ENCODE measurements at places on chromosomes 2 and 18. TPM values are rescaled to one million over a fixed set of nuclear protein-coding genes. Genes with fewer than 3 reads are reported as not detected.
A peak's percentile ranks its signal among the peaks of the same experiment; 100 is the strongest.

DNA sequence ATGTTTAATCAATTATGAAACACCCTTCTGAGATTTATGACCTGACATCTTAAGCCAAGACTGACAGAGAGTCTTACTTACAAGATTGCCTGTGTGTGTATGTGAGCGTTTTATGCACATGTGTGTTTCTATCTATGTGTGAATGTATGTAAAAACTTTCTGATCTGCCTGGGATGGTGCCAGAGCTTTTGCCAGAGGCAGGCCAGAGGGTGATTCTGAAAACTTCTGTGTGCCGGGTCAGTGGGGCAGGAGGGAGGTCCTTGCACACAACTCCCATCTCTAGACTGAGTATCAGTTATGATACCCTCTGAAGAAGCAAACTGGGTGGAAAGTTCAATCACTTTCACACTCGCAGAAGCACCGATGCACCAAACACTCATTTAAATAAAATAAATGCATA lies 335.0 kb upstream of the NT5C1B start:
- H3K4me1 ChIP-seq, result no peaks in the 10 kb centered on the region
- H3K27me3 ChIP-seq, result no peaks in the 10 kb centered on the region
- H3K4me3 ChIP-seq, result no peak overlapping the region
- no peak for DNase-seq
- H3K27ac ChIP-seq, result no peak overlapping the region
- no peaks in the 10 kb centered on the region for H3K36me3 ChIP-seq

DNA sequence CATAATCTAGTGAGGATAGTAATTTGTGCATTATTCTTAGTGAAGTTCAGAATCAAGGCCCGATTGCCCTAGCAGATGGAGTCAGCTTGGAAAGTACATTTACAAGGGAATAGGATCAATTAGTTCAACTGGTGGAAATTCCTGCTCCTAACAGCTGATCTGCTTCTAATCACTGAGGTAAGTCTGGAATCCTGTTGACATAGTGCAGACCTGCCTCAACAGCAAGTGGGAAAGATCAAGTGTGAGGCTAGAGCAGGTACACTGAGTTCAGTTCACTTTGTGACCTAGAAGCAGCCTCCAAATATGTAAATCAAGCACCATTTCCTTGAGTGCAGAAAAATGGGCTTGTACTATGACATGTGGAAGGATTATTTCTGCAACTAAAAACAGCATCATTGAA lies 111.2 kb upstream of the NOSTRIN start:
- H3K27ac ChIP-seq, result no peak overlapping the region
- no peaks in the 10 kb centered on the region for H3K4me1 ChIP-seq
- H3K36me3 ChIP-seq, result peaks cover 18% of the 10 kb centered on the region
- H3K4me3 ChIP-seq, result no peak overlapping the region

DNA sequence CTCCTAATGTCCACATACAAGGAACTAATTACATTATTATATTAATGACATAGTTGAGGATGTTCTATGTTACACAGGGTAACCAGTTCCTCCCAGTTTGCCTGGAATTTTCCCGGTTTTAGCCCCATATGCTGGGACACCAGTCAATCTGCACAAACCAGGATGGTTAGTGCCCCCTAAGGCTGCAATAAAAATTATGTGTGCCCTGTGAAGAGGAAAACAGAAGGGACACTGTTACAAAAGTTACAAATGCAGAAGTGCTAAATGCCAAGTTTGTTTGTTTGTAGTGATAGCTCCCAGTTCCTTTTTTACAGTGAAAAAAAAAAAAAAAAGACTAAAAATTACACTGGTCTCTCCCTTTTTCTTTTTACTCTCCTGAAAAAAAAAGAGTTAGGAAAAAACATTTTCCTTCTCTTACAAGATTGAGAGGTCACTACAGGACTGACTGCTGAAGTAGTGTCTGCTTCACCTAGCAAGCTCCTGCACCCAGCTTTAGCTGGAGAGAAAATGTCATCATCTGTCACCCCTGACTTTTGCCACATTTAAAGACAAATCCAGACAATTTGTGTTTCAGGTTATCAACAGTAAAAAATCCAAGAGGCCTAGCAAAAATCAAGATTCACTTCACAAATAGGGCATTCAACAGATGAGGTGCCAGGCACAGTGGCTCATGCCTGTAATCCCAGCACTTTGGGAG lies 3.2 kb downstream of the ANKRD44 start:
- H3K27ac ChIP-seq, result peak overlapping the region; percentile 95
- H3K4me3 ChIP-seq, result peak overlapping the region; percentile 95
- no peak for DNase-seq
- H3K36me3 ChIP-seq, result peaks cover 21% of the 10 kb centered on the region

DNA sequence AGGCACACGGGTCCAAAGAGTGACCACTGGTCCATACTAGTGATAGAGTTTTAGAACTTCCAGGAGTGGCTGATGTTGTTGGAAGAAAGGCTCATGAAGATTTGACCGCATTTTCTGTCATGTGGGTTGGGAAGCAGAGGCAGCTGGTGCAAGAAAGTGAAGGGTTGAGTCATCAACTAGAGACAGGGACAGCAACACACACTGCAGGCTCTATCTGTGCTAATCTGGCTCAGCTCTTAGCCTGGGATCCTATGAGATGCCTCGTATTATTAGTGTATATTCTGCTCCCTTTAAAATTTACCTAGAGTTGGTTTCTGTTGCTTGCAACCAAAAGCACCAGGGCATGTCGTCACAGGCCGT lies 2.5 kb upstream of the SH3RF3 start:
- H3K27ac ChIP-seq, result no peak overlapping the region
- H3K4me1 ChIP-seq, result peaks cover 15% of the 10 kb centered on the region
- H3K36me3 ChIP-seq, result no peaks in the 10 kb centered on the region
- no peak for DNase-seq

GRCh38 chr2:12871694-12872315 lies 155.1 kb downstream of the TRIB2 start:
- no peaks in the 10 kb centered on the region for H3K4me1 ChIP-seq
- H3K27ac ChIP-seq, result no peak overlapping the region
- no peaks in the 10 kb centered on the region for H3K36me3 ChIP-seq

- H3K27ac ChIP-seq, result no peak overlapping the region
- H3K4me3 ChIP-seq, result no peak overlapping the region
- H3K36me3 ChIP-seq, result no peaks in the 10 kb centered on the region
Observed at GRCh38 chr2:50674876-50675275, 357.1 kb downstream of the NRXN1 start.

- H3K4me1 ChIP-seq, result peaks cover 15% of the 10 kb centered on the region
- no peaks in the 10 kb centered on the region for H3K36me3 ChIP-seq
- H3K27me3 ChIP-seq, result peaks cover 46% of the 10 kb centered on the region
- H3K4me3 ChIP-seq, result no peak overlapping the region
Observed at GRCh38 chr2:5694306-5694705, 2.1 kb downstream of the SOX11 start.

GRCh38 chr2:20994130-20994529 lies 49.7 kb downstream of the APOB start:
- H3K27me3 ChIP-seq, result no peaks in the 10 kb centered on the region
- no peaks in the 10 kb centered on the region for H3K4me1 ChIP-seq
- H3K4me3 ChIP-seq, result no peak overlapping the region
- DNase-seq, result no peak
- H3K27ac ChIP-seq, result no peak overlapping the region

DNA sequence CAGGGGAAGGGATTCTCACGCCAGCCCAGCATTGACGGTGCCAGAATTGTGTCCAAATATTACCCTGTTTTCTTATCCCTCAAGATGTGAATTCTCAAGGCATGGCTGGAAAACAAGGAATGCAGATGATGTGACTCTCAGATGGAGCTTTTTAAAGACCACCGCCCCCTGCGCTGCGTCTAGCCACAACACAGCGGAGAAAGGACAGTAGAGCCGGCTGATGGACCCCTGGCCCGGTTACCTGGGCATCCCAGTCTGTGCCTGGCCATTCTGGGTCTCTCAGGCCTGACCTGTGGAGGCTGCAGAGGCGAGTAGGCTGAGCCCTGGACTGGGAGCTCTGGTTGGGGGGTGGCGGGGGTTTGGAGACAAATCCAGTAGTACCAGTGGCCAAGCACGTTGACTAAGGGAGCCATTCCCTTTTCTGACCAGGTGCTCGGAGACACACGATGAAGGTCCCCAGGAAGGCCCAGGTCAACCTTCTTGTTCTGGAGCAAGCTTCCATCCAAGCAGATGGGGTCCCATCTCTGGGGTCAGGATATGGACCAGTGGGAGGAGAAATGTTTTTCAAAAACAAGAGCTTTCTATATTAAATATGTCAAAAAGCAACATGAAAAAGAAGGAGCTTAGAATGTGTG lies 5.3 kb downstream of the CAPN13 start:
- peaks cover 10% of the 10 kb centered on the region for H3K4me1 ChIP-seq
- H3K36me3 ChIP-seq, result no peaks in the 10 kb centered on the region
- H3K27me3 ChIP-seq, result peaks cover 5% of the 10 kb centered on the region
- no peak for DNase-seq
- no peak overlapping the region for H3K4me3 ChIP-seq
- H3K27ac ChIP-seq, result no peak overlapping the region

- no peaks in the 10 kb centered on the region for H3K4me1 ChIP-seq
- no peaks in the 10 kb centered on the region for H3K36me3 ChIP-seq
- no peak for DNase-seq
- no peak overlapping the region for H3K27ac ChIP-seq
- no peaks in the 10 kb centered on the region for H3K27me3 ChIP-seq
- no peak overlapping the region for H3K4me3 ChIP-seq
Observed at GRCh38 chr18:31162419-31162793, 250 bp downstream of the DSC1 start.

GRCh38 chr2:232088771-232089170 lies 127.3 kb downstream of the DIS3L2 start:
- H3K36me3 ChIP-seq, result peaks cover 53% of the 10 kb centered on the region
- H3K4me3 ChIP-seq, result no peak overlapping the region
- no peak for DNase-seq
- peaks cover 2% of the 10 kb centered on the region for H3K4me1 ChIP-seq
- H3K27me3 ChIP-seq, result no peaks in the 10 kb centered on the region
- H3K27ac ChIP-seq, result no peak overlapping the region

DNA sequence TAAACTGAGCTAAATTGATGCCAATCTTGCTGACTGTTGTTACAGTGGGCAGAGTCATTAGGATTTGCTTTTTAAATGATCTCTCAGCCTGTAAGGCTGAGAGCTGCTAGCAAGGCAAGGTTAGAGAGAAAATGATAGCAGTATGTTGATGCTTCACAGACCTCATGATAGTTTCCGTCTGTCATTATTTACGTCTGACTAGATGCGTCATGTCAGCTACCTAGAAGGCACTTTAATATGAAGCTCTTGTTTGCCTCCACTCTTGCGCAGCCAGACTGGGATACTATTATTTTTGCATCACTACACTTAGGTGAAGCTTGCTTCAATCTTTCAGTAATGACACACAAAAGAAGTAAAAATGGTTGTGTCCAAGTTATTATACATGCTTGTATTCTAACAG lies 313.8 kb downstream of the LNPK start:
- no peak overlapping the region for H3K27ac ChIP-seq
- no peak overlapping the region for H3K4me3 ChIP-seq
- no peaks in the 10 kb centered on the region for H3K4me1 ChIP-seq
- H3K36me3 ChIP-seq, result no peaks in the 10 kb centered on the region

GRCh38 chr18:49094979-49095632 lies 144.3 kb upstream of the SMAD7 start:
- H3K27ac ChIP-seq, result no peak overlapping the region
- H3K36me3 ChIP-seq, result peaks cover 54% of the 10 kb centered on the region
- no peaks in the 10 kb centered on the region for H3K27me3 ChIP-seq
- H3K4me3 ChIP-seq, result no peak overlapping the region
- no peaks in the 10 kb centered on the region for H3K4me1 ChIP-seq

DNA sequence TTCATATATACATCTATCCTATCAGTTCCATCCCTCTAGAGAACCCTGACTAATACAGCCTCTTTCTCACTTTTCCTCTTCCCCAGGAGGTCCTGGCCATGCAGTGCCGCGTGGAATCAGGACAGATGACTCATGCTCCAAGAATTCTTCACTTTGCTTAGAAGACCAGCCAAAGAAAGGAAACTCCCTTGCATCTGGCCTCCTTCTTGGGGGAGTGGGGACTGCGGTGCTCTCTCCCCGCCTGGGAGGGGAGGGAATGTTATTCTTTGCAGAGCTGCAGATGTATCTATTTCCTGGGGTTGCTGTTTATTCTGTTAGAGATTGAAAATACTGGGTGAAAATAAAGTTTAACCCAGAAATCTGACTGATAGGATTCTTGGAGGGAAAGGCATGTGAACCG lies 111.5 kb upstream of the SH3BP4 start:
- DNase-seq, result no peak
- no peaks in the 10 kb centered on the region for H3K36me3 ChIP-seq
- H3K4me1 ChIP-seq, result no peaks in the 10 kb centered on the region
- no peak overlapping the region for H3K4me3 ChIP-seq

GRCh38 chr2:950080-950966 lies at the start of gene SNTG2:
Gene SNTG2, plus strand, starts transcription at chr2:950849. Its CDS starts 148 bp downstream, at chr2:950997.
- peaks cover 19% of the 10 kb centered on the region for H3K27me3 ChIP-seq
- H3K4me1 ChIP-seq, result peaks cover 22% of the 10 kb centered on the region

DNA sequence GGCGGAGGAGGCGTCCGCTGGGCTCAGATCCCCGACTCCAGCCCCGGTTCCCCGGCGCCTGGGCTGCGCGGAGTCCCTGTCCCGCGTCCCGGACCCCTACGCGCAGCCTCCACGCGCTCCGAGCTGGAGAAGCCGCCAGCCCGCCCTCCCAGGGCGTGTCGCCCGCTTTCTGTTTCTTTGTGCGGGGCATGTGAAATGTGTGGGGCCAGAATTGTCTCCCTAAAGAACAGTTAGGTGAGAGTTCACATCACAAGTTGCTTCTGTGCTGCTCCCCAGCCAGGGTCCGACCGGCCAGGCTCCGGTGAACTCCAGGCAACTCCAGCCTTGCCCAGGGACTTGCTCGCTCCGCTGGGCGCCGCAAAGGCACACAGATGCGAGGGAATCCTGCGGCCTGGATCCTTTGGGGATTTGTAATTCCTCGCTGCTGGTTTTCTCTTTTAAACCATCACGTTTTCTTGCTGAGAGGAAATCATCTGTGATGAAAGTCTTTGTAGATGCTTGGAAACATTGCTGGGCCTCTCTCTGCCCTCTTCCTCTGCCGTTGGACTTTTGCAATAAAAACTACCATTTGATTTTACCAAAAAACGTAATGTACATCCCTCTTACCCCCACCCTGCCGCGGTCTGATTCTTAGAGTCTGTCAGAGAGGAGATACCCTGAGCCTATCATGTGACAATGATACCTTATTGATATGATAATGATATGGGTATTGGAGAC lies 631 bp downstream of the GYPC start:
- H3K4me3 ChIP-seq, result peak overlapping the region; percentile 94
- no peaks in the 10 kb centered on the region for H3K27me3 ChIP-seq
- no peak for DNase-seq
- peaks cover 9% of the 10 kb centered on the region for H3K36me3 ChIP-seq

DNA sequence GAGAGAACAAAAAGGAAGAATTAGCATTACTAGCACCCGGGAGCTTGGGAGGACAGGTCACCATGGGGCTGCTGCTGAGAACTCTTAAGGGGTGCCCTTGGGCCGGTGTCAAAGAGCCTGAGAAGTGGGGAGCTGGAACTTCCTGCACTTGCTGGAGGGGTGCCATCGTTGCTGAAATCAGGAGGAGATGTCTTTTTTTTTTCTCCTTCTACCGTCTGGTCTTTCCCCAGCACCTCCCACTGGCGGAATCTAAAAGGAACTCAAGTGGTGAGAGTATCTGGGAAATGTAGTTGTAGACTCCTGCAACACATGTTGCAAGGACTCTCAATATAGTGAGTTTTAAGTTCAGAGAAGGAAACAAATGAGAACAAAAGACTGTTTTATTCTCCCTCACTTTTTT lies 6.1 kb upstream of the AMMECR1L start:
- no peak for DNase-seq
- no peak overlapping the region for H3K4me3 ChIP-seq
- H3K27ac ChIP-seq, result no peak overlapping the region
- H3K27me3 ChIP-seq, result no peaks in the 10 kb centered on the region
- H3K36me3 ChIP-seq, result no peaks in the 10 kb centered on the region

MC2R gene
- total RNA-seq, result not detected

COBLL1 gene
- total RNA-seq, result 222 TPM

MEP1B gene
- total RNA-seq, result 0.09 TPM

CXCR1 gene
- not detected for total RNA-seq

UGT1A3 gene
- not detected for total RNA-seq

NPHP1 gene
- total RNA-seq, result 1.6 TPM

MROH2A gene
- not detected for total RNA-seq

All from activated B cell treated with CpG ODN at 0.5 μM for 24 hours (primary cell).